ENCODE measurements at places on chromosomes 6 and 20.

GRCh38 chr6:119566546-119567260 is 217.1 kb upstream of the MAN1A1 start:
- H3K36me3 ChIP-seq = no peaks in the 10 kb centered on the region
- H3K27me3 ChIP-seq = peaks cover 7% of the 10 kb centered on the region
- H3K4me1 ChIP-seq = no peaks in the 10 kb centered on the region
- no peak overlapping the region for H3K4me3 ChIP-seq
- no peak for ATAC-seq
- H3K27ac ChIP-seq = no peak overlapping the region

DNA sequence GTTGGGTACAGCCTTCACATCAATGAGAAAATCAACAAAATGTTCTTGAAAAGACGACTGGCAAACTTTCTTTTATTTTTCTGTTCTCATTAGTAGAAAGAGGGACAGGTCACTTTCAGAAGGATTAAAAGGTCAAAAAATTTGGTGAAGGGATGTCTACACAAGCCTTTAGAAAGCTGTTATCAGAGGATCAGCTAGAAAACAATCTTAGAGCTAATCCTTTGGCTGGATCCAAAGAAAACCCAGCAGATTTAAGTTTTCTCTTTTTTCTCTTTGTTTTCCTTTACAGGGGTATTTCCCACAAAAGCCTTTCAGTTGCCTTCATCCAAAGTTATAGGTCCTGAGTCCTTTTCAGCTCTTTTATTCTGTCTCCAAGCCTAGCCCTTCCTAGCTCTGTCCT is 57.3 kb upstream of the EDN1 start:
- H3K36me3 ChIP-seq = no peaks in the 10 kb centered on the region
- peak overlapping the region; percentile 53 for H3K27ac ChIP-seq
- peaks cover 26% of the 10 kb centered on the region for H3K4me1 ChIP-seq
- ATAC-seq = no peak

DNA sequence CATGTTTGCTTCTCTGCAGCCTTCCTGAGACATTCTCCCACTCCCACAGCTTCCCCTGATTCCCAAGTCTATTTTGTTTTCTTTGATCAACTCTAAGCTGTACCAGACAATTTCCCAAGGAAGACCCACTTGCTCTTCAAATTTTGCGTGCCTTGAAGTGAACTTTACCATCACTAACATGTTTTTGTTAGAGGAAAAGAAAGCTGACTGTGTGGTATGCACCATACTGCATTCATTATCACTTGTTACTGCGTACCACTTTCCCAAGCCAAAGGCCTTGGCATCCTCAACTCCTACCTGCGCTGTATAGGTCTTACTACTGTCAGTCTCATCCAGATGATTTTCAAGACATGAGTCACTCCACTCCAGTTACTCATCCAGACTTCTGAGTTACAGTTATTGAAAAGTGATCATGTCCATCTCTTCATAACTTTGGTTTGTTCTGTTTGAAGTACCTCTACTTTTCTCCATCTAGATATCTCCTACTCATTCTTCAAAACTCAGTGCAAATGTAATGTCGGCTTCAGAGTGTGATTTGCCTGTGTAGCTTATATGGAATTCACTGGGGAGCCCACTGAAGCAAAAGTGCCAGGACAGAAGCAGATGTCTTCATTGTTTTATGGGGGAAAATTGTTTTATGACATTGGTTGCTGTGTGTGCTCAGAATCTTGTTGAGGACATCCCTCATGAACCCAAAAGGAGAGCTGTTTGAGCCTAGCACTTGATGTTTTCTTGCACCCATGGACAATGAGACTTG is 5.2 kb downstream of the RPS12 start:
- H3K27ac ChIP-seq = peak overlapping the region; percentile 91
- H3K4me3 ChIP-seq = peak overlapping the region; percentile 93
- peaks cover 27% of the 10 kb centered on the region for H3K4me1 ChIP-seq
- peaks cover 58% of the 10 kb centered on the region for H3K36me3 ChIP-seq
- peak; percentile 61 for ATAC-seq
- H3K27me3 ChIP-seq = no peaks in the 10 kb centered on the region

DNA sequence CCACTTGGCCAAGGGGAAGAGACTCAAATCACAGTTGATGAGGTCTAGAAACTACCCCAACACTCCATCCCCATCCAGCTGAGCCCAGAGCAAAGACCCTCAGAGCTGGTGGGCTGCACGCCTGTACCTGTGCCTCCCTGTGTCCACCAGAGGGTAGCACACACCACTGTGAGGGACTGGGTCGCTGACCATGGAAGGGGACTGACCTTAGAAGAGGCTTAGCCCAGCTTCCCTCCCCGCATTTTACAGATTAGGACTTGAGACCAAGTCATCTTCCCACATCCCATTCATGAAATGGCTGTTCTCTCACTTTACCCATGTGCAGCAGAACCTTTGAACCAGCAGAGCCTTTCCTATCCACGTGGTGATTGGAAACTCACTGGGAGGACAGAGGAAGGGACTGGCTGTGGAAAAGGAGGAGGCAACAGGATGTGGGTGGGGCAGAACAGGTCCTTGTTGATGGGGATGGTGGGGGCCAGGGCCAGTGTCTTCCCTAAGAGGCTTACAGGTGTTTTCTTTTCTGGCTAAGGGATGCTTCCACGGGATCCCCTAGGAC is 44.3 kb downstream of the CPXM1 start:
- ATAC-seq = no peak
- H3K4me1 ChIP-seq = peaks cover 16% of the 10 kb centered on the region
- no peak overlapping the region for H3K4me3 ChIP-seq
- H3K36me3 ChIP-seq = no peaks in the 10 kb centered on the region
- H3K27ac ChIP-seq = no peak overlapping the region
- H3K27me3 ChIP-seq = peaks cover 13% of the 10 kb centered on the region

- peaks cover 6% of the 10 kb centered on the region for H3K36me3 ChIP-seq
- H3K27me3 ChIP-seq = no peaks in the 10 kb centered on the region
- peak; percentile 18 for ATAC-seq
- H3K27ac ChIP-seq = peak overlapping the region; percentile 0
- H3K4me3 ChIP-seq = no peak overlapping the region
Observed at GRCh38 chr6:116406678-116407345, 36.1 kb downstream of the DSE start.

- H3K27me3 ChIP-seq = no peaks in the 10 kb centered on the region
- no peak overlapping the region for H3K27ac ChIP-seq
- no peak overlapping the region for H3K4me3 ChIP-seq
- H3K36me3 ChIP-seq = no peaks in the 10 kb centered on the region
- H3K4me1 ChIP-seq = no peaks in the 10 kb centered on the region
Observed at GRCh38 chr20:23433628-23434027, 5.9 kb upstream of the CSTL1 start.

DNA sequence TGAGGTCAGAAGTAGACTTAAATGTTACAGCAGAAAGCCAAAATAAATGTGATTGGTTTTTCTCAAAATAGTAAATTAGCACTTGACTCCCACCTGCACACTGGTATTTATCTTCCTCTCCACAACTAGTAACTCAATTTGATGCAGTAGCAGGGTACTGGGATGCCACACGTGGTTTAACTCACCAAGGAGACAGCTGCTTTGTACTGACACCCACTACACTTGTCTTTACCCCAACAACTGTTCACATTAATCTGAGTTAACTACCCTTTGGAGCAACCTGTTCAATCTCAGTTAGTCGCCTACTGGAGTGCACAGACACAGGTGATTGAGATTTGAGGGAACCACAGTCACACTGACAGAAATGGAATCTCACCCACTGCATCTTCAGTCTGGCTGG is 242.1 kb downstream of the PRKN start:
- no peaks in the 10 kb centered on the region for H3K36me3 ChIP-seq
- H3K4me1 ChIP-seq = no peaks in the 10 kb centered on the region
- H3K27ac ChIP-seq = no peak overlapping the region
- ATAC-seq = no peak

DNA sequence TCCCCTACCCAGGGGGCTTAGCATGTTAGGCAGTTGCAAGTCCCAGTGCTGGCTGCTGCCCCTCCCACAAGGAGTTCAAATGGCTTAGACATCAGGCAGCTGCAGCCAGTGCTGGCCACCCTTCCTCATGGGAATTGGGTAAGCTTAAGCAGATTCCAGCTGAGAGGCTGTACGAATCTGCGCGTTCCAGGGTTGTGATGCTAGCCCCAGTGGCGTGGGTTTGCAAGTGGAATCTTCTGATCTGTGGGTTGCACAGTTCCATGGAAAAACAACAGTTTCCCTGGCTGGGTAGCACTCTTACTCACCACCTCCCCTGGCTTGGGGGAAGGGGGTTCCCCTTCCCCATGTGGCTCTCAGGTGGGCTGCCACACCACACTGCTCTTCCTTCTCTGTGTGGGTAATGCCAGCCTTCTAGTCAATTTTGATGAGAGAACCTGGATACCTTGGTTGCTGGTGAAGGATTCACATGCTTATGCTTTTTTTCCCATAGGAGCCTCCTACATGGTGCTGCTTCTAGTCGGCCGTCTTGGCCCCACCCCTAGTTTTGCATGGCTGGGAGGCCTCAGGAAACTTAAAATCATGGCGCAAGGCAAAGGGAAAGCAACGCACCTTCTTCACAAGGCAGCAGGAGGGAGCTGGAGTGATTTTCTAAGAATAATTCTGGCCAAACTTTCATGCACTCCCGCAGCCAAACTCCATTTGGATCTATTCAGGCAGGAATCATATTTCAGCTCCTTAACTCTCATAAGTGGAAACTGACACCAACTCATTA is 13.0 kb downstream of the DYNLT2 start:
- H3K4me1 ChIP-seq = no peaks in the 10 kb centered on the region
- H3K36me3 ChIP-seq = no peaks in the 10 kb centered on the region
- no peak overlapping the region for H3K27ac ChIP-seq
- H3K27me3 ChIP-seq = peaks cover 5% of the 10 kb centered on the region
- ATAC-seq = no peak

DNA sequence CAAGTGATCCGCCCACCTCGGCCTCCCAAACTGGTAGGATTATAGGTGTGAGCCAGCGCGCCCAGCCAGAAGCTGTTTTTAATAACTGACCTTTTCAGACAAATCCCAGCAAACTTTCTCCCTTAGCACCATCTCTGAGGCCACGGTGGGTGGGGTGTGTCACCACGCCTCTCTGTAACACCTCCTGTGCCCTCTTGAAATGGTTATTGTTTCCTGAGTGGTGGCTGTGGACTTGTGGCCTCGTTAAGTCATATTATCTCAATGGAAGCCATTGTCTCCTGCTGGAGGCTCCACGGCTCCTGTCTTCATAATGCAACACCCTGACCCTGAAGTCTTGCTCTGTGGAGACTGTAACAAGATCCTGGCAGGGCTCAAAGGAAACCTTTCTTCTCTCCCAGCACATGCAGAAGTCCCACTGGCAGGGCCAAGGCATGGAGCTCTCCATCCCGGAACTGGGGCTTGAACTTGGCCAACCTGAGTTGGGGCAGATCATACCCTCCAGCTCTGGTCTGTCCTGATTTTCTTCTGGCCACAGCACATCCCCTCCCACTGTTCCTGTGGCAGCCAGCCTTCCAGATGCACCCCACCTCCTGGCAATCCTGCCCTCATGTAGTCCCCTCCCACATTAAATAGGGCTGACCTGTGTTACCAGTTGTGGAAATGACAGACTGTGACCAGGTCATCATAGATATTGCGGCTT is 81.1 kb downstream of the SNX5 start:
- H3K36me3 ChIP-seq = no peaks in the 10 kb centered on the region
- no peaks in the 10 kb centered on the region for H3K4me1 ChIP-seq
- no peak overlapping the region for H3K27ac ChIP-seq
- no peak for ATAC-seq
- H3K4me3 ChIP-seq = no peak overlapping the region
- peaks cover 19% of the 10 kb centered on the region for H3K27me3 ChIP-seq

- no peak for ATAC-seq
- no peaks in the 10 kb centered on the region for H3K36me3 ChIP-seq
- peaks cover 12% of the 10 kb centered on the region for H3K27me3 ChIP-seq
- peaks cover 5% of the 10 kb centered on the region for H3K4me1 ChIP-seq
- H3K27ac ChIP-seq = no peak overlapping the region
Observed at GRCh38 chr20:62524505-62524911, 48.7 kb upstream of the GATA5 start.

DNA sequence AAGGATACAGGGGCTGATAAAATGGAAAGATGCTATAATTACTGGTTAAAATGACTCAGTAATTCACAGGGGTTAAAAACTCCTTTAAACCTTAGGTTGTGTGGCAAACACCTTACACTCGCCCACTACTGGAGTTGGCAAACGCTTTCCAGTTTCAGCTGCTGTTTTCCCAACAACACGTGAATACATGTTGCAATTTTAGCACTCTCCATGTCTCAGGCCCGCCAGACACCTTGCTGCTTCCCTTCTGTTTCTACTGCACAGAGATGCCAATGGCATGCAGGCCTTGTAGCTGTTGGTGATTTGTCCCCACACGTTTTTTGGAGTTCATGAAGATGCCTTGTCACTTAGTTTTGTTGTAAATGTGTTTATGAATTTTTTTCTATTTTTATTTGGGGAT is 5.3 kb upstream of the TTPAL start:
- no peaks in the 10 kb centered on the region for H3K36me3 ChIP-seq
- peaks cover 5% of the 10 kb centered on the region for H3K4me1 ChIP-seq
- no peak for ATAC-seq
- H3K27me3 ChIP-seq = no peaks in the 10 kb centered on the region
- H3K4me3 ChIP-seq = no peak overlapping the region

GRCh38 chr6:18019539-18020534 is 32.4 kb upstream of the KIF13A start:
- H3K27me3 ChIP-seq = peaks cover 2% of the 10 kb centered on the region
- no peaks in the 10 kb centered on the region for H3K36me3 ChIP-seq
- no peak overlapping the region for H3K27ac ChIP-seq
- ATAC-seq = no peak

DNA sequence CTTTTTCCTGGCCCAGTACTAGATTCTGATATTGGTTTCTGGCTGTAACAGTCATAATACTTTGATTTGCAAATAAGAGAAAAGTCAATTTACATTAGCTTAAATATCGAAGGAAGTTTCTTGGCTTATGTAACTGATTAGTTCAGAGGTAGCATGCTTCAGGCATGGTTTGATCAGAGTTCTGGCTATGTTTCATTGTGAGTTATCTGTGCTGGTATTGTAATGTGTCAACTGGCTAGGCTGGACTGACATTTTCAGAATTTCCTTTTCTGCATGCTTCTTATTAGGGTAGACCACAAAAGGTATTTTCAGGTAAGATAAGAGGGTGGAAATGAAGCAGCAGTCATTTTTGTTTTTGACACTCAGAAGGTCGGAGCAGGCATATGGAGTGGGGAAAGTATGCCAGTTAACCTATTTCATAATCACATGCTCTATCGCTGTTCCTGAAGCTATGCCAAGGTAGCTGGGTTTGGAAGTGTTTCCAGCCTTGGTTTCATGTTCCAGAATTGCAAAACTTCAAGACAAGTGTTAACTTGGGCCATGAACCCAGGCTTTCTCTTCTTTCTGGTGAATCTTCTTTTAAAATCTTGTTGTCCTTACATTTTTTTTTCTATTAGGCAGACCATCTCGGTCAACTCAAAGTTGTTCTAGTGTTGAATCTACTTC is 244.9 kb downstream of the DHX35 start:
- H3K27ac ChIP-seq = no peak overlapping the region
- H3K4me1 ChIP-seq = no peaks in the 10 kb centered on the region
- H3K36me3 ChIP-seq = no peaks in the 10 kb centered on the region
- peaks cover 17% of the 10 kb centered on the region for H3K27me3 ChIP-seq
- no peak overlapping the region for H3K4me3 ChIP-seq
- ATAC-seq = no peak

GRCh38 chr20:54337144-54337543 is 129.3 kb downstream of the PFDN4 start:
- no peaks in the 10 kb centered on the region for H3K4me1 ChIP-seq
- H3K36me3 ChIP-seq = no peaks in the 10 kb centered on the region
- H3K27ac ChIP-seq = no peak overlapping the region
- H3K27me3 ChIP-seq = peaks cover 5% of the 10 kb centered on the region
- ATAC-seq = no peak
